ENCODE measurements at places on chromosomes 7 and 10.

- no peak for DNase-seq
Observed at GRCh38 chr10:120051671-120052070, 159.1 kb downstream of the SEC23IP start.

- DNase-seq, result no peak
Observed at GRCh38 chr7:70143075-70144044, 545.1 kb downstream of the AUTS2 start.

- DNase-seq, result peak; percentile 71
Observed at GRCh38 chr7:123748171-123748733, 551 bp downstream of the WASL start.

DNA sequence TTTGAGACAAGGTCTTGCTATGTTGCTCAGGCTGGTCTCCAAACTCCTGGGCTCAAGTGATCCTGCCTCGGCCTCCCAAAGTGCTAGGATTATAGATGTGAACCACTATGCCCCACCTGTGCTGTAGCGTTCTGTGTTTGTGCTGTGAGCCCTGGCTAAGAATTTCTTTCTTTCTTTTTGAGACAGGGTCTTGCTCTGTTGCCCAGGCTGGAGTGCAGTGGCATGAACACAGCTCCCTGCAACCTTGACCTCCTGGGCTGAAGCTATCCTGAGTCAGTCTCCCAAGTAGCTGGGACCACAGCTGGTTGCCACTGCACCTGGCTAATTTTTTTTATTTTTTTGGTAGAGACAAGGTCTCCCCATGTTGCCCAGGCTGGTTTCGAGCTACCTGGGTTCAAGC, 11.4 kb downstream of the TSPAN13 start:
- no peak for DNase-seq

GRCh38 chr7:143487566-143487965, 9.9 kb downstream of the TAS2R41 start:
- DNase-seq, result peak; percentile 68

DNA sequence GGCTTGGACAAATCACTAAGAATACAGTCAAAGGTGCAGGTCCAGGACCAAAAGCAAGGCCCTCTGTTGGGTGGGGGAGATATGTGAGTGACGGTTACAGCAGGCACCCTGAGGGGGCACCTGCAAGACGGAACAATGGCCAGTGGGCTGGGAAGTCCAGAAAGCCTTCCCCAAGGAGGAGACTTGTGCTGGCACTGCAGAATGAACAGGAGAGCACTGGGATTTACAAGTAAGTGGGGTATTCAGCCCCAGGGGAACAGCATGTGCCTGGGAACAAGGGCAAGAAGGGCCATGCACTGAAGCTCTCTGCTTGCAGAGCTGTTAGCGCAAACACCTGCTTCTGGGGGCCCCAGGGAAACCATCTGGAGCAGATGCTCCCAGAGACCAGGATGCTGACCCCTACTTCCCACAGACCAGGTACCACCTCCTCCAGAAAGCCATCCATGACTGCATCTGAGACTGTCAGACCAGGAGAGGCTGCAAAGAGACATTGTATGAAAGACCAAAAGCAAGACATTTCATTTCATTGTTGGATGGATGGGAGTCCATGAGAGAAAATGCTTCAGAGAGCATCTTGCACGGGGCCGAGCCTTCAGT, 24.6 kb upstream of the ZMIZ1 start:
- peak; percentile 34 for DNase-seq

DNA sequence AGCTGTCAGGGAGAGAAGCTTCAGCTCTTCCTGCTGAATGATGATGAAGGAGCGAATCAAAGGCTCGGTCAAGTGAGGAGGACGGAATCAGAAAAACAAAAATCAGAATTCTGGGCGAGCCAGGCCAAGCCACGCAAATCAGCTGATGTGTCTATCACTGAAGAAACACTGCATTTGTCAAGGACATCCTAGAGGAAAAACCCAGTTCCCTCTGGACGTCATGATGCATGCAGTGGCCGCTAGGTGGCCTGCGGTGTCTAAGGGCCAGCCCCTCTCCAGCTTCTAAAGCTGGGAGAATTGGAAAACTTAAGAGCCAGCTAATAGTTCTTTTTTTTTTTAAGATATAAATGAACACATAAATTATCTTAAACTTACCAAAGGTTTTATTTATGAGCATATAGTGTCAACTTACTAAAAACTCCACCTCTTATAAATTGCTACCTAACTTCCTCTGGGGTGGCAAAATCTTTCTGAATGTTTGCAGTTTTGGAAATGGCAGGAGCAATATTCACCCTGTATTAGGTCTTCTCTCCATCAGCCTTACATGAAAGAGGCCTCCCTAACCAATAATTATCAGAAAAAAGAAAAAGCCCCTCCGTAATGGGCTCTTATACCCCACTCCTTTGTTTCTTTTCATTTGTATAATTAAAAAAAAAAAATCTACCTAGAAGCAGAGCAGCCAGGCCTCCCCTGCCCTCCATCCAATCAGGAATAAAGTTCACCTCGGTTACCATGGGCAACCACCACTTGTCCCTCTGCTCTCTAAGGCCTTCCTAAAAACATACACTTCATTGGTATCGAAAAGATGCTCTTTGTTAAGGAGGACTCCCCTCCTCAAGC, 186.8 kb downstream of the USP6NL start:
- peak; percentile 50 for DNase-seq

GRCh38 chr10:14474656-14475055, 143.9 kb upstream of the FRMD4A start:
- DNase-seq, result no peak

DNA sequence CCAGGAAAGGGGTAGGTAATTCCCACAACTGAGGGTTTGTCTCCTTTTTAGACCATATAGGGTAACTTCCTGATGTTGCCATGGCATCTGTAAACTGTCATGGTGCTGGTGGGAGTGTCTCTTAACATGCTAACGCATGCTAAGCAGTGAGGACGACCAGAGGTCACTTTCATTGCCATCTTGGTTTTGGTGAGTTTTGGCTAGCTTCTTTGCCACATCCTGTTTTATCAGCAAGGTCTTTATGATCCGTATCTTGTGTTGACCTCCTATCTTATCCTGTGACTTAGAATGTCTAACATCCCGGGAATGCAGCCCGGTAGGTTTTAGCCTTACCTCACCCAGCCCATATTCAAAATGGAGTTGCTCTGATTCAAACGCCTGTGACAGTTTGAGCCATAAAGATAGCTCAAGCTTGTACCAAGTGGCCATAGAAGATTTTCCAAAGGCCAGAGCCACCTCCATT, 176.0 kb upstream of the NAMPT start:
- no peak for DNase-seq

Measured in ascending aorta (tissue), 2 donors.